ENCODE measurements at places on chromosomes 12 and 14. TPM values are rescaled to one million over a fixed set of nuclear protein-coding genes. Genes with fewer than 3 reads are reported as not detected.

GRCh38 chr12:12540261-12541013, 22.2 kb downstream of the DUSP16 start:
- no peaks in the 10 kb centered on the region for H3K27me3 ChIP-seq
- H3K36me3 ChIP-seq: no peaks in the 10 kb centered on the region
- no peaks in the 10 kb centered on the region for H3K4me1 ChIP-seq
- no peak for DNase-seq
- H3K4me3 ChIP-seq: no peak overlapping the region
- no peak overlapping the region for H3K27ac ChIP-seq

GRCh38 chr12:80053051-80053790, 46.1 kb upstream of the OTOGL start:
- no peaks in the 10 kb centered on the region for H3K4me1 ChIP-seq
- DNase-seq: no peak
- H3K36me3 ChIP-seq: no peaks in the 10 kb centered on the region
- no peaks in the 10 kb centered on the region for H3K27me3 ChIP-seq
- H3K4me3 ChIP-seq: no peak overlapping the region

GRCh38 chr12:116797885-116798284, 59.8 kb downstream of the RNFT2 start:
- H3K4me3 ChIP-seq: no peak overlapping the region
- no peaks in the 10 kb centered on the region for H3K4me1 ChIP-seq
- DNase-seq: no peak
- no peaks in the 10 kb centered on the region for H3K36me3 ChIP-seq

GRCh38 chr12:41479426-41479825, 291.3 kb downstream of the PDZRN4 start:
- H3K27me3 ChIP-seq: no peaks in the 10 kb centered on the region
- H3K4me3 ChIP-seq: no peak overlapping the region
- H3K27ac ChIP-seq: no peak overlapping the region
- DNase-seq: no peak
- H3K36me3 ChIP-seq: no peaks in the 10 kb centered on the region

- no peaks in the 10 kb centered on the region for H3K27me3 ChIP-seq
- DNase-seq: no peak
Observed at GRCh38 chr14:69666690-69667211, 55.4 kb downstream of the SUSD6 start.

DNA sequence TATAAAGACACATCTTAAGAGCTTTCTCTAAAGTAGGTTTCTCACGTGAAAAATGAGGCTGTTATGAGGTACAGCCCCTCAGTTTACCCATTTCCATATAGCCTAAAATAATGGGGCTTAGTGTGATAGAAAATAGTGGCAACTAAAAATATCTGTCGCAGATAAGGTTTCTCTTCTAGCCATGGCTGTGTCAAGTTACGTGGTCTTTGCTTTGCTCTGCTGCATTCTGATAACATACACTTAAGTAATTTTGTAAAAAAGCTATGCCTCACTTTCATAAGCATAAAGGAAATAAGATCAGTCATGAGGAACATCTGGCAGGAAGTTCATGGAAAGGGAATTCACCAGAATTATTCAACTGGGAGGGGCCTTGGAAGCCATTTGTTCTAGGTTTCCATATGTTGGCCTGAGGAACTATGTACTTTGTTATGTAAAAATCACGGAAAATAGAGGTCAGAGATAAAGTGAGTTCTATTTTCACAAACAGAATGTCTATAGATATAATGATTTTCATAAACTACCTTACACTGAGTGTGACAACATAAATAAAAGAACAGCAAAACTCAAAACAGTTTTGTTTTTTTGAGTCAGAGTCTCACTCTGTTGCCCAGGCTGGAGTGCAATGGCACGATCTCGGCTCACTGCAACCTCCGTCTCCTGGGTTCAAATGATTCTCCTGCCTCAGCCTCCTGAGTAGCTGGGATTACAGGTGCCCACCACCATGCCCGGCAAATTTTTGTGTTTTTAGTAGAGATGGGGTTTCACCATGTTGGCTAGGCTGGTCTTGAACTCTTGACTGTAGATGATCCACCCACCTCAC, 195.6 kb upstream of the KRR1 start:
- no peaks in the 10 kb centered on the region for H3K36me3 ChIP-seq
- peaks cover 3% of the 10 kb centered on the region for H3K4me1 ChIP-seq
- H3K4me3 ChIP-seq: no peak overlapping the region
- peak overlapping the region; percentile 65 for H3K27ac ChIP-seq
- H3K27me3 ChIP-seq: no peaks in the 10 kb centered on the region

DNA sequence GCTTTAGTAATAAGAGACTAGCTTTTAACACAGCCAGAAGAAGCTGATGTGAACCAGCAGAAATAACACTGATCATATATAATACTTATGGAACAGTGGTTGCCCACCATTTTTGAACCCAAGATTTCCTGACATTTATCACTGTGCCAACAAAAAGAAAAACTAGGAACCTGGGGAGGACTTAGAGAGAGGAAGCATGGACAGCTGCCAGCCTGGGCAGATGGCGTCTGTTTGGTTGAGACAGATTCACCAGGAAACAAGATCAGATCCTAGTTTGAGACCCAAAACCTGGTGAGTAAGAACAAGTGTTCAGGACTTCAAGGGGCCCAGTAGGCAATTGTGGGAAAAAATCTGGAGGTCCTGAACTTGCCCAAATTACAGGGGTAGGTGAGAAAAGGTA, 95.3 kb downstream of the BICD1 start:
- no peaks in the 10 kb centered on the region for H3K4me1 ChIP-seq
- no peak overlapping the region for H3K4me3 ChIP-seq

DNA sequence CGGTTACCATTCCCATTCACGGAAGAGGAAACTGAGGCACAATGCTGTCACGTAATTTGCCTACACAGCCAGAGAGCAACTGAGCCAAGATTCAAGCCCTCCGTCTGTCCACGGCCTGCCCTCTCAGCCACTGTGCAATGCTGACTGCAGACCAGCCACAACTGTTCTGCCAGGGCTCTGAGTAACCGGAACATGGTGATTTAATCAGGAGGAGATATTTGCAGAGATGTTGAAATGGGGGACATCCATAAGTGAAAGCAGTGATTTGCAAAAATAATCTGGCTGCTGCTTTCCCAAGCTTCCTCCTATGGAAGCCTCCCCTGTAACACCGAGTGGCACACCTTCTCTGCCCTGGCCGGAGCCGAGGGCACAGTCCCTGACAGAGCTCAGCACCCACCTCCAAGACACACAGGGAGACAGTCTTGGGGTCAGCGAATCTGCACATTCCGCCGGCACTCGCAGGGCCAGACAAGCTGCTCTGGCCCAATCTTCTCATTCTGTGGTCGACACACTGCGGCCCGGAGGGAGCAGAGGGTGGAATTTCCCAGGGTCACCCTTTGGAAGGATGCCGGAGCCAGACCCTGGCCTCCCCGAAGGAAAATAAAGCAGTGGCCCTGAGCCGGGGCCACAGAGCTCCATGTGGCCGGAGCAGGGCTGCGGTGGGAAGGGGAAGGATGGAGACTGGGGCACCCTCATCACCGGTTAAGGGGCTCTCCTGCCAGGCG, 158.2 kb upstream of the DIO3 start:
- H3K4me1 ChIP-seq: no peaks in the 10 kb centered on the region
- no peak overlapping the region for H3K27ac ChIP-seq
- no peak overlapping the region for H3K4me3 ChIP-seq

DNA sequence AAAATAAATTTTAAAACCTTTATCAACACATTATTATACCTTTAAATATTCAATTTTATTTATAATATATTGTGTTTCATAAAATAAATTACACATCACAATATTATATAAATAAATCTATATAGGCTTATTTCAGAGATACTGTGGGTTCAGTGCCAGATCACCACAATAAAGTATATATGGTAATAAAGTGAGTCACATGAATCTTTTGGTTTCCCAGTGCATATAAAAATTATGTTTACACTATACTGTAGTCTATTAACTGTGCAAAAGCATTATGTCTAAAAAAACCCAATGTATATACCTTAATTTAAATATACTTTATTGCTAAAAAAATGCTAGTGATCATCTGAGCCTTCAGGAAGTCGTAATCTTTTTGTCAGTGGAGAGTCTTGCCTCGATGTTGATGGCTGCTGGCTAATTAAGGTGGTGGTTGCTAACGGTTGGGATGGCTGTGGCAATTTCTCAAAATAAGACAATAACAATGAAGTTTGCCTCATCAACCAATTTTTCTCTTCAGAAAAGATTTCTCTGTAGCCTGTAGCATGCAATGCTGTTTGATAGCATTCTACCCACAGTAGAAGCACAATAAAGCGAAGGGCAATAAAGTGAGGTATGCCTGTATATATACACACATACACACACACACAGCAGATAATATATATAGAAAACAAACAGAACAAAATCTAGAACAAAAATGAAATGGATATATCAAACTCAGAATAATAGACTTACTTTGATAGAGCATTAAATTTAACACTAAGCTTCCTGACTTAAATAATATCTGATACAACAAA, 32.4 kb downstream of the CCDC59 start:
- no peak overlapping the region for H3K27ac ChIP-seq
- H3K4me3 ChIP-seq: no peak overlapping the region
- H3K27me3 ChIP-seq: no peaks in the 10 kb centered on the region
- no peak for DNase-seq
- H3K4me1 ChIP-seq: no peaks in the 10 kb centered on the region
- no peaks in the 10 kb centered on the region for H3K36me3 ChIP-seq

- no peaks in the 10 kb centered on the region for H3K36me3 ChIP-seq
- no peak for DNase-seq
- no peak overlapping the region for H3K27ac ChIP-seq
- no peaks in the 10 kb centered on the region for H3K4me1 ChIP-seq
- H3K4me3 ChIP-seq: no peak overlapping the region
- no peaks in the 10 kb centered on the region for H3K27me3 ChIP-seq
Observed at GRCh38 chr14:28321475-28322244, 444.9 kb upstream of the FOXG1 start.

DNA sequence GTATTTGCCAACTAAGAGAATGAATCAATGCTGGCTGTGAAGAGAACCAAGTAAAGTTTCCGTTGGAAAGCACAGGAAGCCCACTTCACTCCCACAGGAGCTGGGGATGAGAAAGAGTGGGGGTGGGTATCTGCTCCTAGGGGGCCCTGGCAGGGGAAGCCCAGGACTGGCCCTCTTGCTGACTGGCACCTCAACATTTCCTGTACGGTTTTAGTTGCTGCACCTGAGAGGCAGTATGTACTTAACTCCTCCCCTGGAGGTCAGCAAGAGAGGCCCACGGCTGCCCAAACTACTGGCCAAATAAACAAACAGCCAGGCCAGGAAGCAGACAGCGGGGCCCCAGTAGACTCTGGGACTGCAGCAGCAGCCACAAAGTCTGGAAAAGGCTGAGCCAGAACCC, 33.8 kb upstream of the VWF start:
- H3K27me3 ChIP-seq: no peaks in the 10 kb centered on the region
- no peak for DNase-seq
- no peaks in the 10 kb centered on the region for H3K4me1 ChIP-seq

- no peaks in the 10 kb centered on the region for H3K27me3 ChIP-seq
- DNase-seq: peak; percentile 24
- H3K4me3 ChIP-seq: no peak overlapping the region
- peak overlapping the region; percentile 87 for H3K27ac ChIP-seq
- peaks cover 21% of the 10 kb centered on the region for H3K36me3 ChIP-seq
Observed at GRCh38 chr14:81302638-81303037, 81.9 kb upstream of the GTF2A1 start.

DNA sequence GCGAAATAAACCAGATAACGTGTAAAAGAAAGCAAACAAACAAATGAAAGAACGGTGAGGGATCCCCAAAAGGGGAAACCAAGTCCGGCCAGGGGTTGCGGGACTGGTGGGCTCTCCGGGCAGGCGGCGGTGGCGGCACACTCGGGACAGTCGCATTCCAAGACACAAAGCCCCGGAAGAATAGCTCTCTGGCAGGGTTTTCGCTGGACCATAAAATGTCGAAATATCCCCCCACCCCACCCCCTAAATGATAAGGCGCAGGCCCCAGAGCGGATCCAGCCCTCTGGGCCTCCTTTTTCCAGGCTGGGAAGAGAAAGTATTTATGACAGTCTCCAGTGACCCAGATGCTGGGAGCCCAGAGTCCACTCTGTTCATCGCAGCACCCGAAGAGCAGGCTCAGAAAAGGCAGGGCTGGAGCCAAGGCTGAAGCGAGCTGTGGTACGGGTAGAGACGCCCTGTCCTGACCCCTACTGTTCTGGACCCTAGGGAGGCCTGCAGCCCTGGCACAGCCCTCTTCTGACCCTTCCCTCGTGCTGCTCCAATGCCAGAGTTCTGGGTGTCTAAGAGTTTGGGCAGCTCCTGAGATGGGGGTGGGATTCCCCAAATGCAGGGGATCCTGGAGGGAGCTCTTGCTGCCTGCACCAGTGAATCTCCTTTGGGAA, 2.1 kb upstream of the HOXC8 start:
- H3K4me1 ChIP-seq: peaks cover 41% of the 10 kb centered on the region
- no peaks in the 10 kb centered on the region for H3K27me3 ChIP-seq
- H3K36me3 ChIP-seq: no peaks in the 10 kb centered on the region
- no peak overlapping the region for H3K4me3 ChIP-seq
- no peak for DNase-seq
- no peak overlapping the region for H3K27ac ChIP-seq

DNA sequence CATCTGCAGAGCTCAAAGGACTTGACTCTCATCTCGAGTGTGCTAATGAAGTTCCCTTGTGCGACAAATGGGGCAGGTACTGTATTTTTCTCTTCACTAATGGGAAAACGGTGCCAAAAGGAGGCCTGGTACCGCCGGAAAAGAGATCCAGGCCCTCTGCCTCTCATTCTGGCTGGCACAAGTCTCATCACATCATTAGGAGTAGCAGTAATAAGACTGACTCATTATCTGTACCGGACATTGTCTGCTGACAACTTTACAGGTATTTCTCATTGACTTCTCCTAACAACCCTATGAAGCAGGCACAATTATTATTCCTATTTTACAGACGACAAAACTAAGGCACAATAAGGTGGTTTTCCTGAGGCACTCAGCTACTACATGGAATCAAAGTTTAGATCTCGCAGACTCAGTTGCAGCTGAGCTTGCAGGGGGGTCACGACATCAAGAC, 668 bp downstream of the APPL2 start:
- DNase-seq: no peak
- no peaks in the 10 kb centered on the region for H3K27me3 ChIP-seq
- peak overlapping the region; percentile 84 for H3K27ac ChIP-seq

- H3K27ac ChIP-seq: no peak overlapping the region
- no peak overlapping the region for H3K4me3 ChIP-seq
- peaks cover 5% of the 10 kb centered on the region for H3K4me1 ChIP-seq
- H3K36me3 ChIP-seq: no peaks in the 10 kb centered on the region
Observed at GRCh38 chr14:89422181-89422951, 5.3 kb upstream of the FOXN3 start.

- H3K4me1 ChIP-seq: peaks cover 9% of the 10 kb centered on the region
- no peak overlapping the region for H3K27ac ChIP-seq
- no peaks in the 10 kb centered on the region for H3K27me3 ChIP-seq
- H3K4me3 ChIP-seq: no peak overlapping the region
Observed at GRCh38 chr12:52867642-52868041, 18.8 kb upstream of the KRT78 start.

DNA sequence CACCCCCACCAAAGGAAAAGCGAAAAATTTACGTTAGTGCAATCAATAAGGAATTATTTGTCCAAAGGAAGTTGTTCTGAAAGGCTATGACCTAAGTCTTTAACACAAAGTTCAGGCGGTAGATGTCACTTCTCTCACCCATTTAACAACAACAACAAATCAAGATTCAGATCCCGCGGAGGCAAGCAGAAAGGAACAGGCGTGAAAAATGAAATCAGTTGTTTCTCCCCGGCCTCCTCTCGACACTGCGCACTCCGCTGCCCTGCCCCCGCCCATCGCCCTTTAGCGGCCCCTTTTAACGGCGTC, 1.4 kb downstream of the DENND5B start:
- H3K27ac ChIP-seq: no peak overlapping the region
- H3K36me3 ChIP-seq: no peaks in the 10 kb centered on the region
- peaks cover 10% of the 10 kb centered on the region for H3K27me3 ChIP-seq
- peak; percentile 30 for DNase-seq
- peak overlapping the region; percentile 86 for H3K4me3 ChIP-seq

The NTS gene
- total RNA-seq: not detected

The LMNTD1 gene
- not detected for total RNA-seq

The CACNA1C gene
- not detected for total RNA-seq

The DDIT3 gene
- total RNA-seq: 56.8 TPM

The PTGDR gene
- not detected for total RNA-seq

The TAS2R43 gene
- not detected for total RNA-seq
